Left renal pelvis (tissue), 4 donors: ENCODE measurements at places on chromosomes 4 and X.

- no peak for DNase-seq
Observed at GRCh38 chrX:139890991-139891700, 41.7 kb downstream of the ATP11C start.

DNA sequence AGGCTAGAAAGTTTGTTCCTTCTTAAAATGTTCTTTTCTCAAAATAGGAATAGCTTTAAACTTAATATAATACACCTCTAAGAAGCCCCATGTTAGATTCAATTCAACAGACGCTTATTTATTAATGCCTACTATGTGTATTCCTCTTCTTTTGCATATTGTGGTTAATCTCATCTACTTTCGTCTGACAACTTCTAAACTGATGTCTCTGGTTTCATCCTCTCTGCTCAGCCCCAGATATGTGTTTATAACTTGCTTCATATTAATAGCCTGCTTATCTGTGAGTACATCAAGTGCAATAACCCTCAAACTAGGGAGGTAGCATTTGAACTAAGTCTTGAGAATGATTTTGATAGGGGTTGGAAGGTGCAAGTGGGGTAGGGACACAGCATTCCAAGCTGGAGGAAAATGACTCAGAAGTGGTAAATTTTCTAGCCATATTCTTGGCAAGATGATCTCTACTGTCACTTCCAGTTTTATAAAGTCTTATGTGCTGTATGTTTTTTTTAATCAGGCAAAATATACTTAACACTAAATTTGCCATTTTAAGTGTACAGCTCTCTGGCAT is 37.0 kb downstream of the STK26 start:
- no peak for DNase-seq

- DNase-seq: no peak
Observed at GRCh38 chrX:29397506-29397905, 810.3 kb downstream of the IL1RAPL1 start.

DNA sequence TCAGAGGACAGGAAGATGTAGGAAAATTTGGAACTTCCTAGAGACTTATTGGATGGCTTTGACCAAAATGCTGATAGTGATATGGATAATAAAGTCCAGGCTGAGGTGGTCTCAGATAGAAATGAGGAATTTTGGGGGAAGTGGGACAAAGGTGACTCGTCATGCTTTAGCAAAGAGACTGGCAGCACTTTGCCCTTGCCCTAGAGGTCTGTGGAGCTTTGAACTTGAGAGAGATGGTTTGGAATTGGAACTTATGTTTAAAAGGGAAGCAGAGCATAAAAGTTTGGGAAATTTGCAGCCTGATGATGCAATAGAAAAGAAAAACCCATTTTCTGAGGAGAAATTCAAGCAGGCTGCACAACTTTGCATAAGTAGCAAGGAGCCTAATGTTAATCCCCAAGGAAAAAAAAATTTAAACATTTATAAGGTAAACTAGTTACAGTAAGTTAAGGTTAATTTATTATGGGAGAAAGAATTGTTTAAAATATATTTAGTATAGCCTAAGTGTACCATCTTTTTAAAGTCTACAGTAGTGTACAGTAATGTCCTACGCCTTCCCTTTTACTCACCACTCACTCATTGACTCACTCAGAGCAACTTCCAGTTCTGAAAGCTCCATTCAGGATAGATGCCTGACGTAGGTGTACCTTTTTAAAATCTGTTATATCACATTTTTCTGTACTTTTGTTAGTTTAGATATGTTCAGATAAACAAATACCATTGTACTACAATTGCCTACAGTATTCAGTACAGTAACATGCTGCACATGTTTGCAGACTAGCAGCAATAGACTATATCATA is 101.2 kb downstream of the FAM13A start:
- DNase-seq: no peak

- DNase-seq: no peak
Observed at GRCh38 chr4:36775544-36775943, 469.0 kb upstream of the NWD2 start.

GRCh38 chr4:99885063-99885664 is 9.1 kb downstream of the LAMTOR3 start:
- no peak for DNase-seq
